GM12865 (cell line): ENCODE measurements at places on chromosomes 1 and 21.
A peak's percentile ranks its signal among the peaks of the same experiment; 100 is the strongest.

- no peak for DNase-seq
Measured at GRCh38 chr1:33609739-33610138, 137.3 kb downstream of the ZSCAN20 start.

GRCh38 chr1:7386226-7387052, 384.7 kb upstream of the VAMP3 start:
- no peak for DNase-seq

DNA sequence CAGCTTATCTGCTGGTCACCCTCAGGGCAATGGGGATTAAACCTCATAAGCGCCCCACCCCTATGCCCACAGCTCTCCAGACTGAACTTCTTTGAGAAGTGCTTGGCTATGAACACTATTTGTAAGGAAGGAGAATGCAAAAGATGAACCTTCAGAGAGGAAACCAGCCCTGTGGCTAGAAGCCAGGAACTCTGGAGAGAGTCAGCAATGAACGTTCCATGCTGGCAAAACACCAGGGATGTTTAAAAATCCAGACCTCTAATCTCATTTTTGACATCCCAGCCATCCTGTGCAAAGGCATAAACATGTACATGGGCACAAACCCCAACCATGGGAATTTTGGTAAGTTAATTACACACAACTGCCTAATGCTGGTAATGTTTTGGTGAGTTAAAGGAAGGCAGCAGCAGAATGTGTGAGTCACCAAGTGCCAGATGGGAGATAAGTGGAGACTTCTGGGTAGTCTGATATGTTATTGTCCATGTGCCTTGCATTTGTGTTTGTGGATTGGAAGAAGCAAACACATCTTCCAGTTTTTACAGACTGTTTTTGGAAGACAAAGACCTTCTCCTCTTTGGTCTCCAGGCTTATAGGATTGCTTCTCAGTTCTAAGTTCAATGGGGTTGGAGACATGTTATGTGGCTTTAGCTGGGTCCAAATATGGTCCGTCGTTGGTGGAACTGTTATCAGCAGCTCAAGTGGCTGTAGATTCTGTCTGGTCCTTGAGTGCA, 174.1 kb upstream of the ETV3 start:
- DNase-seq, result no peak

- peak; percentile 88 for DNase-seq
Measured at GRCh38 chr1:247409869-247410544, 6.0 kb upstream of the NLRP3 start.

DNA sequence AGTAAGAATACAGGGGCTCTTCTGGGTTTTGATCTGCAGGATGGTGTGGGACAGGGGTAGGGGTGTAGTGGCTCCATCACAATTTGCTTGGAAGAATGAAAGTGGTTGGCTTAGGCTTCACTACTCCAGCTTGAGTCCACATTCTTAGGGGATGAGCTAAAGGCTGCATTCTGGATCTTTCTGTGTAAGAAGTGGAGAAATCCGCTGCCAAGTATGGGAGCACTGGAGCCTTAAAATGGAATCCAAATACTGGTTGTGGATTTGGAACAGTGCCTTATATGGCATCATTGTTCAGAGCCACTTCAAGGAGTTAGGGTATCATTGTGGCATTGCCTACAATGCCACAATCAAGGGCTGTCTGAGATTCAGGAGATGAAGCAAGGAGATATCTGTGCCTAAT, 187.1 kb downstream of the LMO4 start:
- no peak for DNase-seq

- no peak for DNase-seq
Measured at GRCh38 chr1:65020774-65021173, 54.4 kb upstream of the JAK1 start.

GRCh38 chr1:190001187-190001586, 476.5 kb downstream of the BRINP3 start:
- no peak for DNase-seq
